ENCODE measurements at places on chromosomes 3 and 15.

GRCh38 chr3:113142476-113142875 lies 68.9 kb upstream of the BOC start:
- DNase-seq: no peak

GRCh38 chr3:16482194-16482769 lies 31.2 kb downstream of the RFTN1 start:
- no peak for DNase-seq

DNA sequence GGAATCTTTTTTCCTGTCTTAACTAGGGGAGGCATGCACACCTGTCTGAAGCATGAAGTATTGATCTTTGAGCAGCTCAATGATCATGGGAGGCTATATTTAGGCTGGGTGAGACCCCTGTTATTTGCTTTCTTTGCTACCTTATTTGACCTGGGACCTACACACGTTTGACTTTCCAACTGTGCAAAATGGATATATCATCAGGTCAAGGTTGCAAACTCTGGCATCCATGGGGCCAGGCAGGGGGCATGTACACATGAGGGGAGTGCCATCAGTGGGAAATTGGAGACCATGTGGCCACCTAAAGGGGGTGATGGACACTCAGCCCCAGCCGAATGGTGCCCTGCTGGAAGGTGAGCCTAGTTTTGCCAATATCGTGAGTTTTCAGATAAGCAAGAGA lies 174.2 kb downstream of the FEZF2 start:
- DNase-seq: no peak

DNA sequence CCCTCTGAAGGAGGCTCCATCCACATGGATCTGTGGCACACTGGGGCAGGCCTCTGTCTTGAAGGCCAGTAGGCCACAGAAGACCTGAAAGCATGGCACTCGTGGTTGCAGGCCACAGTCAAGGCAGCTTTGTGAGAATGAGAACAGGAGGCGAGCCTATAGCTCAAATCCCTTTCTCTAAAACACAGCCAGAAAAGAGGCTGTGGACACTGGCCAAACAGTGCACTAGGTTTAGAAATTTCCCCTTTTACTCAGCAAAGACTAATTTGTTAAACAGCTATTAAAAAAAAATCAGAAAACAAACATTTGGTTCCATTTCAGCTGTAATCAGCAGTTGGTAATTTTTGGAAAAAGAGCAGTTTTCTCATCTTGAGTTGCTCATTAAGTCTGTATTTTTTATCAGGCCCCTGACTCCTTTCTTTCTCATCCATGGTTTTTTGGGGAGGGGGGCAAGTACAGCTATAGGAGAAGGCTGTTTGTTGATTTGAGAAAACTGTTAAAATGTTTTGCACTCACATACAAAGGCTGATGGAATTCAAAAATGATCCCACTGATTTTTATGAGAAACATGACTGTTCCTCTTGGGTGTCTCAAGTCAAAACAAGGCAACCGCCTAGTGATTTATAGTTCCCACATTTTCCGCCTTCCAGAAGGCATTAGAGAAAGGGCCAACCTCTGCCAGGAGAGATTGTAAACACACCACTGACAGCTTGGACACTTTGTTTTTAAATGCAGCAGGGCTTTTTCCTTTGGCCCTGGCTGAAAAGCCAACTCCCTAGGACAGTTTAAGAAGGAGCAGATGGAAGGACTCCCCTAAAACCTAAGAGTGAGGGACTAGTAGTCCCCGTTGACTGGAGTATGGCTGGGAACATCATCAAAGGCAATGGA lies 28.1 kb downstream of the PARP16 start:
- no peak for DNase-seq

- no peak for DNase-seq
Observed at GRCh38 chr15:36614016-36614415, 34.6 kb downstream of the CDIN1 start.

DNA sequence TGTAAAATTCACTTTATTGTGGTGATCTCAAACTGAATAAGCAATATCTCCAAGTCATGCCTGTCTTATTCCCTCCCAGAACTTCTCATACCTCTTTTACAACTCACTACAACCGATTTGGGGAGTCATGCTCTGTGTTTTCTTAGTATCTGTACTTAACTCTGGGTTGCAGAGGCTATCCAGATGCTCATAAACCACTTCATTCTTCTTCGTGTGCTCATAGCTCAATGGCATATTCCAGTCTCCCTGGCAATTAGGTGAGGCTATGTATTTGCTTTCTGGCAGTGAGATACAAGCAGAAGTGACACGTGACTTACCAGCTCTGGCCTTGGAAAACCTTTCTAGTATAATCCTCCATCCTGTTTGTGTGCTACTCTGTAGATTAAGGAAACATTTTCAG lies 360.9 kb downstream of the ZNF385D start:
- no peak for DNase-seq

- no peak for DNase-seq
Observed at GRCh38 chr3:99199021-99199420, 297.5 kb upstream of the DCBLD2 start.

DNA sequence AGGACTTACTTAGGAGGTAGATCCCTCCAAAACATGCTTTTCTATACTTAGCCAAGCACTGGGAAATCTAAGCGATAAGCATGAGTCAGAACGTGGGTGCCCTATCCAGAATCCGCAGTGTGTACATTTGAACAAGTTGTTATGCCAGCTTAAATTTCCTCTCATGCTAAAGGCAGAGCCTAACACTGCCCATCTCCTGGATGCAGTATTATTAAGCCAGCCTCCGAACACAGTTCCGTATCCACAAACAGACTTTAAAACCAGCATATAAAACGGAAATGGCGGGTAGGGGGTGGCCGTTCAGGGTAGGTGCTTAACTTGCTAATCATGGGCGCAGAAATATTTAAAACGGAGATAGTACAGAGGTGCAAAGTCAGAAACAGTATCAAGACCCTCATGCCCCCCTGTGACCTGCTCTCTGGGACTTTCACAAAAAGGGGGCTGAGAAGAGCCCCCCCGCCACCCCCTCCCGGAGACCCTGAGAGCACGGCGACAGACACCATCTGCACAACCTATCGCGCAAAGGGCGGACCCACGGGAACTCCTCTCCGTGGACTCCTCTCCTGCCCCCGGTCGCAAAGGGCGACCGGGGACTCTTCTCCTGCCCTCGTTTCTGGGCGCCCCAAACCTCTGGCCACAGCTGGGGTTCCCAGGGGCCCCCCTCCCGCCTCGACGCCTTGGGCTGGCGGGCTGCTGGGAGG lies 889 bp upstream of the LRRIQ4 start:
- DNase-seq: peak; percentile 18

GRCh38 chr15:31467361-31467760 lies 140.7 kb downstream of the KLF13 start:
- no peak for DNase-seq

DNA sequence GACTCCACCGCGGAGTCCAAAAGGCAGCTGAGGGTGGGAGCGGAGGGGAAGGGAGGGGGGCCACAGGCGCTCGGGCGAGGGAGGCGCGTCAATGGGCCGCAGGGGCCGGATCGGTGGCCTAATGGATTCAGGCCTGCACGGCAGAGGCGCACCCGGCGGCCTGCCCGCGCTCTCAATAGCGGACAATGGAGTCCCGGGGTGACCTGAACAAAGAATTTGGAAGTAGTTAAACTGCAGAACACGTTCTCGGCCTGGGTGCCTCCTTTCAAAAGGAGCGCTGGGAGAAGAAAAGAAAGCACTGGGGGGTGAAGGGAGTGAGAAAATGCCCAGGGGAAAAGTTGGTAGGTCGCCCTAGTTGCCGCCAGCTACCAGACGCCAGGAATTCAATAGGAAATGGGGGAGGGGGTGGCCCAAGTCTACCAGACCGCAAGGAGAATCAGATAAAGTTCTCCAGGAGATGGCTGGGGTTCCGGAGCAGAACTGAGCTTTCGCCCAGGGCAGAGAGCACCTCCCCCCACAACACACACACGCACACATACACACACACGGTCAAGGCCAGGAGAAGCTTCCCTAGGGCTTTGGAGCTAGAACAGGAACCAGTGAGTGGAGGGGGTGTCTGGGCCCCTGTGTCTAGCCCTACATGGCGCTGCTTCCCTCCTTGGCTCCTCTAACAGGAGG lies 25.8 kb upstream of the POLG start:
- DNase-seq: no peak

GRCh38 chr15:47588958-47589357 lies 128.3 kb upstream of the SEMA6D start:
- DNase-seq: no peak

DNA sequence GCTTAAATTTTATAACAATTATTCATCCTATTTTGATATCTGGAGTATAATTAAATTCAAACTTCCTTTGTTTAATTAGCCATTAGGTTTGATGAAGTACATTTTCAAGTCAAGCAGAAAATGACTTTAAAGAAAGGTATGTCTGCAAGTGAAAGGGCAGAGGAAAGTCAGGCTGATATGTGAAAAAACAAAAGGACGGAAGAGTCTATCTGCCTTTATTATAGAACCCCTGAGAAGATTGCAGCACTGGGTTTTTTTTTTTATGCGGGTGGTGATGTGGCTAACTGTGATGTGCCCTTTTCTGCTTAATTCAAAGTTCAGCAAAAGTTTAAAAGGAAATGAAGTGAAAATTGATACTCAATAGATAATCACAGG lies 83.2 kb downstream of the COL8A1 start:
- DNase-seq: no peak

GRCh38 chr15:63122002-63122875 lies 578 bp downstream of the LACTB start:
- DNase-seq: peak; percentile 85

GRCh38 chr3:30040126-30040525 lies 566.3 kb upstream of the TGFBR2 start:
- DNase-seq: no peak

- no peak for DNase-seq
Observed at GRCh38 chr3:35739181-35739809, 100.0 kb downstream of the ARPP21 start.

GRCh38 chr3:31695280-31696008 lies 162.7 kb downstream of the STT3B start:
- DNase-seq: peak; percentile 25
